ENCODE measurements at places on chromosomes 2 and 18. TPM values are rescaled to one million over a fixed set of nuclear protein-coding genes. Genes with fewer than 3 reads are reported as not detected.

DNA sequence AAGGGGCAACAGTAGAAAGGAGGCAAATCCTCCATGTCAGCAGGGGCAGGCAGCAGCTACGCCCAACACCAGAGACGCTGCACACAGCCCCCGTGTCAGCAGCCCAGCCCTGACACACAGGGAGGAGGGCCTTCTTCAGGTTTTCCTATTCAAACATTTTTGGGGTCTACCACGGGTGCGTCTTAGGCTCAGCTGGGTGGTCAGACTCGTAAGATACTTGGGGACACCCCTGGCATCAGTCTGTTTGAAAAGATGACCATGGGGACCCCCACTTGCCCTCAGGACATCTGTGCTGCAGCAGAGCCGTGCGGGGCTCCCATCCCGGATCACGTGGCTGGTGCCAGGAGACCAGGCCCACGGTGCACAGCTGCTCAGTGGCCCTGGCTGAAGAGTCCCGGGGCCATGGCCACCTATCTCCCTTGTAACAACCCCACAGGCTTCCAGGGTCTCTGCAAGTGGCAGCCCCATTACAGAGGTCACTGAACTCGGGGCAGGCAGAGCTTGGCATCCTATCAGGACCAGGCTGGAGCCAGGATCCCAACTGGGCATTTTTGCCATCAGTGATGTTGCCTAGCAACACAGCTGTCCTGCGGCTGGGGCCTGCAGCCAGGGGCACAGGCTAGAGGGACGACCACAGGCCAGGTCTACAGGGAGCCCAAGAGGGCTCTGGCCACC, 82.5 kb downstream of the EDAR start:
- H3K36me3 ChIP-seq: no peaks in the 10 kb centered on the region
- DNase-seq: no peak
- no peak overlapping the region for H3K27ac ChIP-seq
- no peaks in the 10 kb centered on the region for H3K27me3 ChIP-seq
- H3K4me3 ChIP-seq: no peak overlapping the region

DNA sequence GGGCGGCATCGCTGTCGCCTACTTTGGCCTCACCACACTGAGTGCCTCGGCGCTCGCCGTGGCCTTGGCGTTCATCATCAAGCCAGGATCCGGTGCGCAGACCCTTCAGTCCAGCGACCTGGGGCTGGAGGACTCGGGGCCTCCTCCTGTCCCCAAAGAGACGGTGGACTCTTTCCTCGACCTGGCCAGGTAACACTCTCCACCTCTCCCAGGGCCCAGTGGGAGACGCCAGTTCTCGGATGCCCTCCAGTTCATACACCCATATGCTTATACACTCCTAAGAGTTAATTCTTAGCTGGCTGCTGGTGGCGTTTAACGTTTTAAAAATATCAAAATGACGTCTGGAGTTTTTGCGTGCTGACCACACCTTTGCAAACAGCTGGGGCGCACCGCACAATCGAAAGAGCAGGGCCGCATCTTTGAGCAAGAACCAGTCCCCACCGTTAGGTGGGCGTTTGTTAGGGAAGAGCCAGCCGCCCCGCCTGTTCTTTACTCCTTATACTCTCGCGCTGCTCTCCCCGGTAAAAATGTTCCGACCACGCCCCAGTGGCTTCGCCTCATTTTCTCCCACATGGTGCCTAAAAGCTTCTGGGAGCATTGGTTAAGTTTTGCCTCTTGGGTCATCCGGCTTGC, 899 bp downstream of the SLC1A4 start:
- peaks cover 18% of the 10 kb centered on the region for H3K36me3 ChIP-seq
- peak overlapping the region; percentile 92 for H3K4me3 ChIP-seq
- DNase-seq: peak; percentile 37
- peaks cover 50% of the 10 kb centered on the region for H3K4me1 ChIP-seq

DNA sequence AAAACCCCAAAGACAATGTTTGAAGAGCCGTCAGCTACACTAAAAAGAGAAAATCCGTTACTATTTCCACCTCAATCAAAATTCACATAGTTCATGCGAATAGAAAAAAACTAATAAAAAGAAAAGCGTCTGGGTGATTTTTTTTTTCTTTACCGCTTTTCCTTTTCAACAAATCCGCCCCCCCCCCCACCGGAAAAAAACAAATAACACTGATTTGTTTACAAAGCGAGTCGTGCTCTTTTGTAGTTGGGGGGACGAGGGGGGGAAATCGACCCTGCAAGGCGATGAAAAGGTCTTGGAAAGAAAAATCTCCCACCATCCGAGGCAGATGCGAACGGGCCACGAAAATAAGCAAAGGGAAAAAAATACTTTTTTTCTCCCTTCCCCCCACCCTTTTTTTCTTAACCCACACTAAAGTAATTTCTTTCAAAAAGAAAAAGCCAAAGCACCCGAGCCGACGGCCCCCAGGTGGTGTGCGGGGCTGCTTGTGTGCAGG, 638 bp downstream of the ZNF521 start:
- peaks cover 64% of the 10 kb centered on the region for H3K27me3 ChIP-seq
- H3K27ac ChIP-seq: no peak overlapping the region
- H3K36me3 ChIP-seq: peaks cover 2% of the 10 kb centered on the region
- peak overlapping the region; percentile 73 for H3K4me3 ChIP-seq
- no peak for DNase-seq

DNA sequence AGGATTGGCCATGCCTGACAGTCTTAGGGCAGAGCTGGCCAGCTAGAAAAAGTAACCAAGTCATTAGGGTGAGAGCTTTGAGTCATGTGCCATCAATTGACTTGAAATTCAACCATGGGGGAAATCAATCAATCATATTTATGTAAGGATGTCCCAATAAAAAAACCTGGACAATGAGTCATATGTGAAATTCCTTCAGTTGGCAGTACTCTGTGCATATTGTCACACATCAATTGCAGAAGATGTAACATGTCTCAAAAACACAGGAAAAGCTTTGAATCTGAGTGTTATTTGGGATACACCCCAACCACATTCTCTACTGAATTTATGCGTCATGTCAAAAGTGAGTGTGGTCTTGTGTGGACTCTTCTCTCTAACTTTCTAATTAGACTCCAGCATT, 1004.1 kb upstream of the NRXN1 start:
- H3K4me1 ChIP-seq: no peaks in the 10 kb centered on the region
- no peak overlapping the region for H3K27ac ChIP-seq
- H3K4me3 ChIP-seq: no peak overlapping the region
- no peak for DNase-seq
- no peaks in the 10 kb centered on the region for H3K36me3 ChIP-seq
- no peaks in the 10 kb centered on the region for H3K27me3 ChIP-seq

The CFAP65 gene
- not detected for total RNA-seq
